ENCODE measurements at places on chromosomes 4 and X. TPM values are rescaled to one million over a fixed set of nuclear protein-coding genes. Genes with fewer than 3 reads are reported as not detected.

DNA sequence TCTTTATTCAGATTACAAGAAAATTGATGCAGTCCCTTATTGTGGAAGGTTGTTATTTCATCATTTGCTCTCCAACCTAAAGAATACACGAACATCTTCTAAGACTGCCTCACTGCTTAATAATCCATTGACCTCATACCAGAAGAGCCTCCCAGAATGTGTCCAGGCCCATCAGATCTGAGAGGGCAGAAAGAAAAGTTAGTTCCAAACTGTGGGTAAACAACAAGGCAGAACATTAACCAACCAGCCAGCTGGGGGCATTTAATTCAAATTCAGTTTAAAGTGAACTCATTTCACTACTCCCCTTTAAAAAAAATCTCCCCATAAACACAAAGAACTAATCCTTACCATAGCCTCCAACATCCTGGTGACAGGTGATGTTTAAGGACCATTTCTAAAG, 13.8 kb downstream of the GPC4 start:
- H3K36me3 ChIP-seq: no peaks in the 10 kb centered on the region
- no peak overlapping the region for H3K27ac ChIP-seq
- no peak for DNase-seq

GRCh38 chr4:1330761-1331590, 16.0 kb upstream of the UVSSA start:
- peaks cover 17% of the 10 kb centered on the region for H3K4me1 ChIP-seq
- no peak overlapping the region for H3K27ac ChIP-seq
- H3K27me3 ChIP-seq: no peaks in the 10 kb centered on the region

DNA sequence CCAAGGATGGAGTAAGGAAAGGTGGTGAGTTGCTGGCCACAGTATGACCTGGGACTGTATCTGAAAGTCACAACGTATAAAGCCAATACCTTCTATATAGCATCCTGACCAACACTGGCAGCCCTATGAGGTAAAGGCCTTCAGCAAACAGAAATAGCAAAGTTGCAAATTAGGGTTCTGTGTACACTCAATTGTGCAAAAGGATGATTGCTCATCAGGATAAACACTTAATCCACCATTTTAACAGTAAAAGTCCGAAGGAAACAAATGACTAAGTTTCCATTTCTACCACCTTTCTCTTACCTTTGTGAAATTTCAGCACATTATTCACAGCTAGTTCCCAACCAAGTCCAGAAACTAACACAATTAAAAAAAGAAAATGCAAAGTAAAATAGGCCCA, 1.4 kb upstream of the FNIP2 start:
- no peaks in the 10 kb centered on the region for H3K36me3 ChIP-seq
- H3K4me3 ChIP-seq: no peak overlapping the region
- DNase-seq: no peak
- no peaks in the 10 kb centered on the region for H3K27me3 ChIP-seq
- no peaks in the 10 kb centered on the region for H3K4me1 ChIP-seq
- H3K27ac ChIP-seq: no peak overlapping the region

DNA sequence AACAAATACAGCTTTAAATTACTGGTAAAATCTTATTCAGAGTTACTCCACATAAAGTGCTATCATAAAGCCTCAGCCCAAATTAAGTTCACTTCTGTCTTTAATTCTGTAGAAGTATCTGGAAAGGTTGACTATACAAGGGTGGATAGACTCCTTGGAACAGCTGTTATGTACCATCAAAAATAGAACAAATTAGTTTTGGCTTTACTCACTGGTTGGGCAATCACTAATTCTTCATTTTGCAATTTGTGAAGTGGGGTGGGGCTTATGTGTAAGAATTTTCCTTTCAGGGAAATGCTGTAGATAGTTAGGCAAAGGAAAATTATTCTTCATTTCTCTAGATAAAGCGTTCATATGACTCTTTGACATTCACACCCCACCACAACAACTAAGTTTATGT, 7.8 kb downstream of the DIAPH2 start:
- H3K27me3 ChIP-seq: peaks cover 2% of the 10 kb centered on the region
- no peak overlapping the region for H3K27ac ChIP-seq
- H3K4me1 ChIP-seq: no peaks in the 10 kb centered on the region

Gene SHISA3
- 0.99 TPM for total RNA-seq

Gene CTAG1A
- total RNA-seq: not detected

Gene PDGFRA
- 150 TPM for total RNA-seq

All from spinal cord (tissue), 10 donors.